ENCODE measurements at places on chromosomes 12 and 14. TPM values are rescaled to one million over a fixed set of nuclear protein-coding genes. Genes with fewer than 3 reads are reported as not detected.

ACYP1 gene
- total RNA-seq = 4.7 TPM

KRAS gene
- 20.4 TPM for total RNA-seq

POTEG gene
- total RNA-seq = not detected

AQP6 gene
- total RNA-seq = 0.20 TPM

ARG2 gene
- total RNA-seq = 4.1 TPM

GEMIN2 gene
- total RNA-seq = 11.8 TPM

FAM216A gene
- 11.9 TPM for total RNA-seq

GALNT6 gene
- 11.6 TPM for total RNA-seq

ITPR2 gene
- total RNA-seq = 32.2 TPM

OTX2 gene
- not detected for total RNA-seq

TPPP2 gene
- total RNA-seq = not detected

SLC2A13 gene
- 23.6 TPM for total RNA-seq

CLEC7A gene
- not detected for total RNA-seq

LRRC9 gene
- total RNA-seq = not detected

LYSET gene
- 6.7 TPM for total RNA-seq

SIRT4 gene
- 2.0 TPM for total RNA-seq

LAG3 gene
- not detected for total RNA-seq

PTPRO gene
- total RNA-seq = 2.2 TPM

PIANP gene
- 1.3 TPM for total RNA-seq

POU6F1 gene
- total RNA-seq = 3.5 TPM

SLC48A1 gene
- 22.9 TPM for total RNA-seq

SERPINA4 gene
- not detected for total RNA-seq

AQP2 gene
- not detected for total RNA-seq

GALNT16 gene
- 1.7 TPM for total RNA-seq

Measured in smooth muscle cell of the pulmonary artery (primary cell).